ENCODE measurements at places on chromosomes 7 and 10.

DNA sequence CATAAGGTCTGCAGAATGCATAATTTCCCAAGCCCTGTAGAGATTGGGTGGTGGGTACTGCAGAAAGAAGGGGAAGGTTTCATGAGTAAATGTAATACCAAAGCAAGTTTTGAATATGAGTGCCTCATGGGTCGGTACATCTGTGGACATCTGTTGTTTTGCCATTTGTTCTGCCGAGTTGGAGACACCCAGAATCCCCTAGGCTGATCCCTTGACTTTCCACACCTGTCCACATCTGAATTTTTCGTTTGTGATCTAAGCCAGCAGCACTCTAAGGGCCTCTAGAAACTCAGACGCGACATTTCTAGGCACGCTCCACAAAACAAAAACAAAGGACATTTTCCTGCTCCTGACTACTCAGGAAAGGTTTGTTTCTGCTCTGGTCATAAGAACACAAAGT, 11.7 kb upstream of the SLF2 start:
- DNase-seq: no peak

DNA sequence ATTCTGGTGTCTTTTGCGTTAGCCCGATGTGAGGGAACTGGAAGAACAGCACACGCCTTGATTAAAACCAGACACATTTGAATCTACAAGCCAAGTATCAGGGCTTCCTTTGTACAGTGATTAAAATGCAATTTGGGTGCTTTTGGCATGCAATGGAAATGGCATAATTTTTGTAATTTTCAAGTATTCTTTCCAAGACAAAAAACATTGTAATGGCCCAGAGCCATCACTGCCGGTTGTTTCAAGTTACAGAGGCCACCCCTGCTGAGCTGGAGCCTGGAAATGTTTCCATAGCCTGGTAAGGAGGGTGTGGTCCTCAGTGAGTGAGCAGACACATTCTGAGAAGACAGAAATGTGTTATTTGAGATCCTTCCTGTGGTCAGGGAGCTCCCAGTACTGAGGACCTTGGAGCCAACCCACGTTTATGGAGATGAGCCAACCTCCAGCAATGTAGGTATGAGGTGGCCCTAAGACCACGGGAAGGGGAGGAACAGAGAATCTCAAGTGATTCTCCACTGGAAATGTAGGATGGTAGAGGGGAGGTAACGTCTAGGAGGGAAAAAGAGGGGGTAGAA, 20.9 kb downstream of the TEX36 start:
- DNase-seq: no peak

DNA sequence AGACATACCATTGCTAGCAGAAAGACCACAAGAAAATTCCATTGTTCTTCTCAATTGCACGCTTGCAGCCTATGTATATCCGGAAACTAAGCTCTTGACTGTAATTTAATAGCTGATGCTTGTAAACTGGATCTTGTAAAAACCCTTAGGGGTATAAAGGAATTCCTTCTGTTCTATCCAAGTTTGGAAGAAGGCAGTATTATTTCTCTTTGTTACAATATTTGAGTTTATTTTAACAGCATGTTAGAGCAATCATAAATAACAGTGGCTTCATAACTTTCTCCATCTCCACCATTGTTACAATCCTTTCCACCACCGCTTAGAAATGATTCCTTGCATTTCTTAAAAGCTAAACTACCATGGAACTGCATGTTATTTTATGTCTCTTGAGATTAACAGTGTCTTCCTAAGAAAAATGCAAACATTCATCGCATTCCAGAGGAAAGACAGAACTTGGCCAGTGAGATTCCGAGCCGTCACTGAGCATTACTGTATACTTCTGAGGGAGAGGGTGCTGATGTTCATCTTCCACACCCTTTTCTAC, 92.5 kb downstream of the TRIL start:
- no peak for DNase-seq

DNA sequence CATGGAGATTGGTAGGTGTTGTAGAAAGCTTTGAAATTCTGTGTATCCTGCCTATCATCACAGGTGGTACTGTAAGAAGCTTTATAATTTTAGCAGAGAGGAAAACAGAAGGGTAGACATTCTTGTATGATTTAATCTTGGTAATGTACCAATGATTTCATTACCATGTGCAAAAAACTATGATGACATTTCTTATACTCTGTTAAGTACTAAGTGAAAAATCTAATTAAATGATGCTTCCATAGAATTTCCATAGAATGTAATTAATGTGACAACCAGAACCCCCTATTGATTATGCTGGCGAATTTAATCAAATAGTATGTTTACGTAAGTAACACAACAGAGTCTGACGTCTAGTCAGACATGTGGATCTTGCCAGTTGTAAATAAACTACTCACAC, 16.0 kb upstream of the RHOBTB1 start:
- no peak for DNase-seq

DNA sequence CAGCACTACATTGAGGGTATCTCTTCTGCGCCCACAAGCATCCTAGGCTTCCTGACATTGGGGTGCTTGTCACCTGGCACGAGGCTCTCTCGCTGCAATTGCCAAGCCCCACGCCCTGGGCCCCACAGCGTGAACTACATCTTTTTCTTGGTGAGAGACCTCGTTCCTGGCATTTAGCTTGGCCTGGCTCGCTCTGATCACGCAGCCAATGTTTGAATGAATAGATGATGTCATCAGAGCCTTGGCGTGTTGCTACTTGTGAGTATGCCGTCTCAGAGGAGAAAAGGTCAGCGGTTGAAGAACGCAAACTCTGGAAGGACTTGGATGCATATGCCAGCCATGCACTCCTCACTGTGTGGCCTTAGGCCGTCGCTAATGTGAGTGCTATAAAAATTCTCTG, 150.2 kb upstream of the AUTS2 start:
- no peak for DNase-seq

DNA sequence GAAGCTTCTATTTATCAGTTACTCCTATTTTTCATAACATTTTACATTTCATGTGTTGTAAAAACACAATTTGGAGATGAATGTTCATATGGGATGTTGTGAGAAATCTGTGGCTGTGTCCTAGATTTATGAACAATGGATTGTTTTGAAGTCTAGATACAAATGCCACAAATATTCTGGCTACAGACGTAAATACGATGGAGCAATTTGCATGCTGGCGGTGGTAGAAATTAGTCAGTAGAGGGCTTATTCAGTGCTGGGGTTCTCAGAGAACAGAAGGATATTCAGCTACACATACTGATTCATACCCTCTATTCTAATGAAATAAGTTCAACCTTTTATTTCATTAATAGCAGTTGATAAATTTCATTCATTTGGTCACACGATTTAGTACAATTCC, 48.8 kb downstream of the PLPP4 start:
- DNase-seq: no peak

GRCh38 chr7:17651341-17651740, 289.0 kb downstream of the SNX13 start:
- no peak for DNase-seq

GRCh38 chr10:42767906-42768305, 14.7 kb upstream of the BMS1 start:
- no peak for DNase-seq

DNA sequence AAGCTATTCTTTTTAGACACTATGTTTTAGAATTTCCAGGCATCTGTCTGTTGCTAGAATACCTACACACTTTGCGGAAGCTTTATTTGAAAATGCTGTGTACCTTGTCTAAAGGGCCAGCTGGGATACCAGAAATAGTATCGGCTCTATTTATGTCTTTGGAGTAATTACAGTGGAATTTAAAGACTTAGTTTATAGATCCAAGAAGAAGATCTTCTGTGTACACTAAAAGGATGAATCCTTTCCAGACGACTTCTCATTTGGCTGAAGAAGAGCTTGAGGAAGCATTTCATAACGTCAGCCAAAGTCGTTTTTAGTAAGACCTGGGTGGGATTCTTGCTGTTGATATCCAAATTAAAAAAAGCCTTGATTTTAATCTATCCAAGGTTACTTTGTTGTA, 365.9 kb downstream of the INHBA start:
- DNase-seq: no peak

DNA sequence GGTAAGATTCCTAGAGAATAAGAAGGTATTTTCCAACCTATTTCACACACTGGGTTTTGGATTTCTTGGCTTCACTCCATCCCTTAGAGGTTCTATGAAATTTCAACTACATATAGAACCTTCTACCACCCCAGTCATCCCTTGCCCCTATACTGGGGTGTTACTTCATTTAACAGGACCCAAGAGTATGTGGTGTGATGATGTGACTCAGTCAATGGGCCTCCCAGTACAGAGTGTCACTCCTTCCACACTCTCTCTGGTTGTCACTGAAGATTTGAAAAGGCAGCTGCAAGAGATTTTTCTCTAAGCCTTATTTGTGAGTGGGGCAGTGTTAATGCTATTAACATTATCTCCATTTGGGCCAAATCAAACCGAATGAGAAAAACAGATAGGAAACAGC, 33.5 kb downstream of the FGFBP3 start:
- no peak for DNase-seq

- DNase-seq: no peak
Measured at GRCh38 chr7:156609010-156609877, 31.3 kb upstream of the RNF32 start.

DNA sequence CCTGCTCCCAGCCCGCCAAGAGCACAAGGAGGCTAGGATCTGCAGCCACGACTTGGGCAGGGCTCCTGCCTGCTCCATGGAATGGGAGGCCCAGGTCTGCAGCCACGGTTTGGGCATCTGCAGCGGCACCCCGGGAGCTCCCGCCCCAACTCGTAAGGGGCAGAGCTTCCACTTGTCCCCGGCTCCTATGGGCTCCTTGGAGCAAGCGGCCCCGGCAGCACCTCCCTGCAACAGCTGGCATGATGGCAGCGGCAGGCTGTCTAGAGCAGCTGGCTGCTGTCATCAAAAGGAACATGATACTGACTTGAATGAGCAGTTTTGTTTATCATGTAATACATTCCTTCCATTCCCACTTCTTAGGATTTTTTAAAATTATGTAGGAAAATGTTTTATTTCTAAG, 684.0 kb upstream of the FOXK1 start:
- no peak for DNase-seq

- DNase-seq: no peak
Measured at GRCh38 chr10:35998026-35998425, 355.9 kb upstream of the FZD8 start.

DNA sequence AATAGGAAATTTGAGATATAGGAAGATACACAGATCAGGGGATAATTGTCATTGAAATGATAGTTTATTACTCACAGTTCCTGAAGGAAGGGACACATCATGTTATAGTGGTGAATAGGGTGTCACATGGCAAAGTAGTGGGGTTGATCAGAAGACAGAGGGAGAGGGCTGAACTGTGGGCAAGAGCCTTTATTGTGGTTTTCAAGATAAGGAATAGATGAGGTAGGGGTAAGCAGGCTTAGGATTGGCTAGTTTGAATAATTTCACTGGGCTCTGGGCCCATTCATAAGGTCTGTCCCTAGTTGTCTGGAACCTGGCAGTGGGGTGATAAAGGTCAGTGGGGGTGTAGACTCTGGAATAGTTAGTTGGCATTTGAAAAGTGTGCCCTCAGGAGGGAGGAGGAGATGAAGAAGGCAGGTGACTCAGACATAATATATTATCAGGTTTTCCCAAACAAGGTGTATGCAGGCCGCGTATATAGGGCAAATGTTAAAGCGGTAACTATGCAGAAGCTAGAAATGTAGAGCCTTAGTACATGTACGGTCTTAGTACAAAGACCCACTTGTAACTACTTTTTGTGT, 18.5 kb downstream of the FGL2 start:
- no peak for DNase-seq

DNA sequence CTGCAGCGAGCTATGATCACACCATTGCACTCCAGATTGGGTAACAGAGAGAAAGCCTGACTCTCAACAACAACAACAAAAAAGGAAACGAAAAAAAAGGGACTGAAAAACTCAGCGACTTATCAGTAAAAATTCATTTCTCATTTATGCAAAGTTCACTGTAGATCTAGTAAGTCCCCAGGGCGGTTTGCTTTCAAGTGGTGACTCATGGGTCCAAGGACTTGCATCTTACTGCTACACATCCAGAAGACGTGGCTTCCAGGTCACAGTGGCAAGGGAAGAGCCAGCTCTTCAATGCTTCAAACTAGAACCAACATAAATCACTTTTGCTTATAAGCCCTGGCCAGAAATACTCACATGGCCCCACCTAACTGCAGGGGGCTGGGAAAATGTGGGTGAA, 178.3 kb upstream of the AUTS2 start:
- no peak for DNase-seq

GRCh38 chr7:43729924-43730248, 563 bp upstream of the COA1 start:
- DNase-seq: no peak

GRCh38 chr10:91210435-91210834, 10.0 kb upstream of the PCGF5 start:
- DNase-seq: no peak

DNA sequence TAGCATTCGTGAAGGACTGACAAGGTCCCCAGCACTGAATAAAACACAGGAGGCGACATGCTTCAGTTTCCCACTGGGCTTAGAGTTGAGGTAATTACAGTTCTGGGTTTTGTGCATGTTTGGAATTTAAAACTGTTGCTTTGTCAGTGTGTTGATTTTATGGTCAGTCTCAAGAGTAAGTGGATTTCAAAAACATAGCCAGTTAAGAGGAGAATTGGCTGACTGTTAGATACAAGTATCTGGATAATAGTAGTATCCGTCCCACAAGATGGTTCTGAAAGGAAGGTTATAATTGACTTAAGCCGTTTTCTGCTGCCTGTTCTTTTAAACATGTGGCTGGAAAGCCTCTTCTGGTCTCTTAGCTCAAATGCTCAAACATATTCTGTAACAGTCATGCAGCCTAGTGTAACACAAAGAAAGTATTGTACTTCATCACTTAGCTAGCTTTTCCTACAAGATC, 170.9 kb downstream of the POLR1F start:
- no peak for DNase-seq

DNA sequence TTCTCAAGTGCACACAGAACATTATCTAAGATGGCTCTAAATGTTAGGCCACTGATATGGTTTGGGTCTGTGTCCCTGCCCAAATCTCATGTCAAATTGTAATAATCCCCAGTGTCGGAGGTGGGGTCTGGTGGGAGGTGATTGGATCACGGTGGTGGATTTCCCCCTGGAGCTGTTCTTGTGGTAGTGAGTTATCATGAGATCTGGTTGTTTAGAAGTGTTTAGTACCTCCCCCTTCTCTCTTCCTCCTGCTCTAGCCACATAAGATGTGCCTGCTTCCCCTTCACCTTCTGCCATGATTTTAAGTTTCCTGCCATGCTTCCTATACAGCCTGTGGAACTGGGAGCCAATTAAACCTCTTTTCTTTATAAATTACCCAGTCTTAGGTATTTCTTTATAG, 11.2 kb upstream of the GSTK1 start:
- DNase-seq: peak; percentile 14

All from GDM1 (cell line).